Bronchial smooth muscle cell (primary cell): ENCODE measurements at places on chromosomes 4 and X. TPM values are rescaled to one million over a fixed set of nuclear protein-coding genes. Genes with fewer than 3 reads are reported as not detected.

The UGT8 gene
- total RNA-seq = not detected in 2 replicates

The DRP2 gene
- 1.9 and 2.3 TPM in 2 replicates for total RNA-seq

The CD40LG gene
- not detected in 2 replicates for total RNA-seq

The CCNB3 gene
- 0.63 TPM in 1 of 2 replicates, not detected in the other for total RNA-seq

The ASB5 gene
- total RNA-seq = 0.26 and 0.47 TPM in 2 replicates

The FMR1NB gene
- total RNA-seq = not detected in 2 replicates

The LGI2 gene
- total RNA-seq = under 0.01 TPM in 1 of 2 replicates, not detected in the other

The TRIM60 gene
- total RNA-seq = not detected in 2 replicates
